ENCODE measurements at places on chromosomes 1 and 21.

DNA sequence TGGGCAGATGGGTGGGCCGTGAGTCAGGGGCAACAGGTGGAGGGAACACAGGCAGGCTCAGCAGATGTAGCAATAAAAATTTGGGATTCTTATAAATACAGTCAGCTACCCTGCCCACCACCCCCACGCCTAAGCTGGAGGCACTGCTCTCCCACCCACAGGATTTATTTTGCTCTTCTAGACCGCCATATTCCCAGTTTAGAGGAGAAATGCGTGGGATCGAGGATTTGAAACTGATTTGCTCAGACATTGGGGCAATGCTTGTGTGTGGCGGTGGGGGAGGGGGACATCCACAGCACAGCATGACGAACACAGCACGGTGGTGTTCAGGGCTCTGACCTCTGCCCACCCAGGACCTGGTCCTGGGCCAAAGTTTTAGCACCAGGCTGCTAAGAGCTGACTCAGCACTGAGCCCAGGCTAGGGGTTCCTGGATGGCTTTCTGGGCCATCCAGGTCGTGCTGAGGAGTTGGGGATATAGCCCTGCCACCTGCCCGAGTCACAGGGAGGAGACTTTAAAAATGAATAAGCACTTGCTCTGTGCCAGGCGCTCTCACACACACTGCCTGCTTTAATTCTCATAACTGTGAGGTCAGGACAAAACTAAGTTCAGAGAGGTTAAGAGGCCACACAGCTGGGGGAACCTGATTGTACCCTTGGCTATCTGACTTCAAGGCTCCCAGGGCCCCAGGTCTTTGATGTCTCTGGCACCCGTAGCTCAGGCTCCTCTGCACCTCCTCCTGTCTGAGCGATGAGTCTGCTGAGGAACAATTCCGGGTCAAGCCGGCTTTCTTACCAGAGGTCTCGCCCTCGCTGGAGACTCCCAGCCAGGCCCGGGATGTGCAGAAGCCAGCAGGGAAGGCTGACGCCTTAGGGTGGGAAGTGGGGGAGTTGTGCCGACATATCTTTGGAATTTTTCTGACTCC lies 29.4 kb upstream of the CSF1 start:
- DNase-seq, result no peak

GRCh38 chr1:1569341-1569740 lies 5.3 kb downstream of the SSU72 start:
- DNase-seq, result no peak

GRCh38 chr1:41536361-41536802 lies 51.9 kb upstream of the EDN2 start:
- no peak for DNase-seq

DNA sequence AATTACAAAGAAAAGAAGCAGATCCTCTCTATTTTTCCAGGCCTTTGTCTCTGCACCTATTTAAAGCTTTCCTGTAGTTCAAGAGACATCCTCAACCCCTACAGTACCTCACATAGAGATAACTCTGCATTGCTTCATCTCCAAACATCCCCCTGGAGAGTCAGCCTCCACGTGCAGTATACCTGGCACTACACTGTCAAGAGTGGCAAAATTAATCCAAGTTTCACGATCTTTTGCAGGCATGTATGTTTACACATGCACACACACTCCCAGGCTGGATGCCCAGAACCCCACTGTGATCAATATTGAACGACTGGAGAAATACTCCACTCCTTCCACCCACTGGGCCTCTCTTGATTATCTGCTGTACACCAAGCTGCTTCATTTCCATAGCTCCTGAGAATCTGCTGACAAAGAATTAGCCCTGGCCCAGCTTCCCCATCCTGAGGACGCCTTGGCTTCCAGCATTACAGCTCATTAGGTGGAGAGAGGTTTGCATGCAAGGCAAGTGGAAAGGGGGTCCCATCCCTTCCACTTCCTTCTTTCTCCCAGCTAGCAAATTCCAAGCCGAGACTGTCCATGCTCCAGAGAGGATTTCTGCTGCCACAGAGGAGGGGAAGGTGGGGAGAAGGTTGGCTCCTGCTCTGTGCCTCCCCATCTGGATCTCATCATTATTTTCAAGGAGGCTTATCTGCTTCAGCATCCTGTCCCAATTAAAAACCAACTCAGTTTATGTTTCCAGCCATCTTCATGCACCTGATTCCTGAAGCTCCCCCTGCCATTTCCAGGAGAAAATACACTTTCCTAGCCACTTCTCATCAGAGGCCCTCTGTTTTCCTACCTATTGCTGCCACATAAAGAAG lies 66.5 kb upstream of the GOLT1A start:
- no peak for DNase-seq

GRCh38 chr1:84780000-84780716 lies 89.9 kb upstream of the SSX2IP start:
- DNase-seq, result peak; percentile 14

DNA sequence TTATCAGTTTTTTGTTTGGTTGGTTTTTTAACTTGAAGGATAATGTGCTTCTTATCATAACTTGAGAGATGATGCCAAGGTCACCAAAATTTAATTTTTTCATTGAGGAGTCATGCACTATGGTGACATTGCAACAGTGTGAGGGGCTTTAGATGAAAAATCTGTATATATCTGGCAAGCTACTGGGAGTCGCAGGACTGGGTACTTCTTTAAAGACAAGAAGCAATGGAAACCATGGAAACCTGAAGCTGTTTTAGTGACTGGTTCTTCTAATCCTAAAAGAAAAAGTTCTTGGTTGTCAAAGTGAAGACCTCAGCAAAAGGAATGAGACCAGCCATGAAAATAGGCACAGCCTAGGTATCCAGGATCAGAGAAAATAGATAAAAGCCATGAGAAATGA lies 31.1 kb downstream of the ZC3H11B start:
- DNase-seq, result no peak

GRCh38 chr1:111448482-111448917 lies 556 bp downstream of the WDR77 start:
- DNase-seq, result no peak

Measured in hippocampal formation (tissue), 2 donors.